ENCODE measurements at places on chromosomes 16 and 17.

DNA sequence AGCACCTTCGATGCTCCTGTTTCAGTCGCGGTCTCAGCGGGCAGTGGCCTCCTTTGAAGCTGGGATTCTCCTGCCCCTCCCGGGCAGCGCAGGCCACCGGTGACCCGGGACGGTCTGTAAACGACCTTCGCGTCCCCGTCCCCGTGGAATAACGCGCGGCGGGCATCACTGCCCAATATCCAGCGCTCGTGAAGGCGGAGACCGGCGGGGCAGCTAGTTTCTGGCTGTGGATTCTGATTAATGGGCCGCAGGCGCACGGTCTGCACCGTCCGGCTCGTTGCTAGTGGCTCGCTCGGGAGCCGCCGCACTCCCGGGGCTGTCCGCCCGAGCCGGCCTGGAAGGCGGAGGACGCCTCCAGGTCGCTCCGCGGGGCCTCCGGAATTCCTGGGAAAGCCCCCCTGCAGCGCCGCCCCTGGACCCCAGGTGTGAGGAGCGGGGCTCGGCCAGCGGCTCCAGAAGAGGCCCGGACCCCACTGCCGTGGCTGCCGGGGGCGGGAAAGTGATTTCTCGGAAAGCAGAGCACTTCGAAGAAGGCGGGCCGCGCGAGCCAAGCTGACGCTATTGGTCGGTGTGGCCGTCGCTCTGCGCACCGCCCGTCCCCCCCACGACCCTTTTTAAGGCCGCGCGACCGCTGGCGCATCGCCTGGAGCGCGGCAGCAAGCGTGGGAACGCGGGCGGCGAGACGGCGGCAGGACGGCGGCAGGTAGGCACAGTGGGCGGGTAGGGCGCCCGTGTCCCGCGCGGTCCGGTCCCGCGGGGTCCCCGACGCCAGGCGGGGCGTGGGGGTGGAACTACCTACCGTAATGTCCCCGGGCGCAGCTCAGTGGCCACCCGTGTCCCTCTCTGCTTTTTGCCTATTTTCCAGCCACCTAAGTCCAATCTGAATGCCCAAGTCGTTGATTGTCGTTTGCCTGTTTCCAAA is at the start of gene IRF8:
TSS of gene IRF8 (plus strand) at position 642 of the 922 bp plus-strand sequence. CDS start 3,854 bp downstream, outside the sequence.
- no peak for DNase-seq

GRCh38 chr17:82911822-82912221 is 72.0 kb upstream of the ZNF750 start:
- DNase-seq = no peak

DNA sequence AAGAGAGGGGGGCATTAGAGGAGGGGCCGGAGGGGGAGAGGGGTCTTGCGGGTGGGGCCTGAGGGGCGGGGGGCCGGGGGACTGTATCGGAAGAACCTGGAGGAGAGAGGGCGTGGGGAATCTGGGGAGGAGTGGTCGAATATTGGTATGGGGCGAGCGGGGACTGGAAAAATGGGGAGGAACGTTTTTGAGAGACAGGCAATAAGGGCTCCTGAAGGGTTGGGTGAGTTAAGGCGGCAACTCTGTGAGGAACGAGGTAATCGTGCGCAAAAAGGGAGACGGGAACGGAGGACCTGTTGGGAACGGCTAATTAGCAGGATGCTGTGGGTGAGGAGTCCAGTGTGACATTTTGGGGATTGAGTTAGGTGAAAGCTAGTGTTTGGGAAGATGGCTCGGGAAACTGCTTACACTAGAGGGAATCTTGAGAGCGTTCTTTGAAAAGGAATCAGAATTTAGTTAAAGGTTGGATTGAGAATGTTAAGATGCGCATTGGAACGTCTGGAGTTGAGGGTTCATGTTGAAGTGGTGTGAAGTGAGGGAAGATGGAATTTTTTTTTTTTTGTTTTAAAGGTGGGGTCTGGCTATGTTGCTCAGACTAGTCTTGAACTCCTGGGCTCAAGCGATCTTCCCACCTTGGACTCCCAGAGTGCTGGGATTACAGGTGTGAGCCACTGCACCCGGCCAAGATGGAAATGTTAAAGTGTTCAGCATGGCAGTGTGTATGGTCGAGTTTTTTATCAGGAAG is 662 bp downstream of the WIPF2 start:
- DNase-seq = no peak

DNA sequence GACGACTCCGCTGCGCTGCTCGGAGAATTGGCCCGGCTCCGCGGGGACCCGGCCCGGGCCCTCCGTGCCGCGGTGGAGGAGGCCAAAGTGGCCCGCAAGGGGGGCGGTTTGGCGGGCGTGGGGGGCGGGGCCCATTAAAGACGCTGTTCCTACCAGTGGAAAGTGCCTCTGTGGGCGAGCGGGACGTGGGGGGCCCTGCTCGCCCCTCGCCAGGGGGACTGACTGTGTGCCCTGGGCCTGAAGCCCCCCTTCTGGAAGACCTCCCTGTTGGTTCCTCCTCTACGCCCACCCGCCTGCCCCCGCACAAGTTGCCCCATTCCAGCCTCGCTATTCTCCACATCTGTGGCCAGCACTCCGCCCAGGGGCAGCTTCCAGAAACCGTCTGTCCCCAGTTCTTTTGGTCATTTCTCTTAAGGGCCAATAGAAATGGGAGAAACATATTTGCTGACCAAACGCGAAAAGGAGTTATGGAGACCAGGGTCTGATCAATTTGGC is 1.9 kb upstream of the FGF11 start:
- no peak for DNase-seq

DNA sequence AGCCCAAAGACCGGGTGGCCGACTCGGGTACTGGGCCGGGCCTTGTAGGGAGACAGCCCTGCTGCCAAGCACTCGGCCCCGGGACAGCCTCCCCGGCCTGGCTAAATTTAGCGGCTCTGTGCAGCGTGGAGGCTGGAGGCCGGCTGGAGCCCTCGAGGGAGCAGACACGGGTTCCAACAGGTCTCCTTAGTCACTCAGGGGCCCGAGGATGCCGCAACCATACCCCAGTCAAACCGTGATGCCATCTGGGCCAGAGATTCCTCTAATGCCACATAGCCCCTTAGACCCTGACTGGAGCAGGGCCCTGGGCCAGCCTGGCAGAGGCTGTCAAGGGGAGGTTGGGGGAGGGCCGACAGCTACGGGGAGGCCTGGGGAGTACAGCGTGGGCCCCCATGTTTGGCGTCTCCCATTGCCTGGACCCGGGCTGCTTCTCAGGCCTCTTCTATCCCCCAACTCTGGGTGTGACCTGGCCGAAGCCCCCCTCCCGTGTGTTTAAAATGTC is 2.9 kb upstream of the P2RX1 start:
- DNase-seq = no peak

- no peak for DNase-seq
Measured at GRCh38 chr17:70564006-70564620, 394.8 kb downstream of the KCNJ2 start.

DNA sequence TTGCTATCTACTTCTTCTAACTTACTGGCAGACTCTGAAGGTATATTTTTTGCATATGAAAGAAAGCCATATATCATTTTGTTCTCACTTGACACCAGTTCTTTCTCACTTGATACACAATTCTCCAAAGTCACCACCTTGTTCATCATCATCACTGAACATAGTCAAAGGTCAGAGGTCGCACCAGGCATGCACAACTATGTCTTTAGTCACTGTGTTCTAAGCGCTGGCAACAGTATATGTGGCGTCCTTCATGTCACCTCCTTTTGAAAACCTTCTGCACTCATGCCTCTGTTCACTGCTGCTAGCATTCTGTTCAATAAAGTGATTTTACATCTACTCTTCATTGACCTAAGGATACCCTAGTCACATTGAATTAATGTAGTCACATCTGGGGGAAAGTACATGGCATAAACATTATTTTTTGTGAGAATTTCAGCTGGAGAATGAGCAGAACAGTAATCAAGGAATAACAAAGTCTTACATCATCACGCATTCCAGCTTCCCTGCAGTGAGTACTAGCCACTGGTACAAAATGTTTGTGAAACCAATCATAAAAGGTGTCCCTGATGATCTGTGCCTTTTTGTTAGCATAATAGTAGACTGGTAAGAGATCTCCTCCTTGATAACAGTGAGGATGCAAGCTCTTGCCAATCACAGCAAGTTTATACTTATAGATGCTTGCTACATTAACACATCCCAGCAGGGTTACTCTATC is 20.5 kb upstream of the TBX4 start:
- no peak for DNase-seq

GRCh38 chr17:57391076-57391825 is 134.9 kb downstream of the MSI2 start:
- no peak for DNase-seq

DNA sequence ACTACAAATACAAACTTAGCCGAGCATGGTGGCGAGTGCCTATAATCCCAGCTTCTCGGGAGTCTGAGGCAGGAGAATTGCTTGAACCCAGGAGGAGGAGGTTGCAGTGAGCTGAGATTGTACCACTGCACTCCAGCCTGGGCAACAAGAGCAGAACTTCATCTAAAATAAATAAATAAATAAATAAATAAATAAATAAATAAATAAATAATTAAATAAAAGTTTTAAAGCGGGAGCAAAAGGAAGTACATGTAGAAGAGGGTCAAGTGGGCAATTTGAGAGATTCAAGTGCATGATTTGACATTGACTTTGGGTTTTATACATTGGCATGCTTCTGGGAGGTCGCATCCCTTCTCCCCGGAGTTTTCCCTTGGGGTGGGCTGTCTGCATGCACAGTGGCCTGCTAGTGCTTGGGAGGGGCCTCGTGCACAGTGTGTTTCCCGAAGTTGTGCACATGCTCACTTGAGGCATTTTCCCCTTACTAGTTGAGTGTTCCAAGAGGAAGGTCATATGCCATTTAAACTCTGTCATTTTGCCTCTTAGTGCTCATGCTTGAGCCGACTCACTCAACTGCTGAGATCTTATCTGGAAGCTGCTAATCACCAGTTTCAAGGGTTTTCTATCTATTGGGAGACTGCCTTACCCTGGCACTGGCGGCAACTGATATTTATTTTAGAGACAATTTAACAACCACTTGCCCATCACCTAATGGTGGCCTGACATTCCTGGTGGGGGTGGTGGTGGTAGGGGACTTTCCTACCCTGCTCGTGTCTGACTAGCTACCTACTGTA is 193.2 kb upstream of the MPHOSPH6 start:
- no peak for DNase-seq

DNA sequence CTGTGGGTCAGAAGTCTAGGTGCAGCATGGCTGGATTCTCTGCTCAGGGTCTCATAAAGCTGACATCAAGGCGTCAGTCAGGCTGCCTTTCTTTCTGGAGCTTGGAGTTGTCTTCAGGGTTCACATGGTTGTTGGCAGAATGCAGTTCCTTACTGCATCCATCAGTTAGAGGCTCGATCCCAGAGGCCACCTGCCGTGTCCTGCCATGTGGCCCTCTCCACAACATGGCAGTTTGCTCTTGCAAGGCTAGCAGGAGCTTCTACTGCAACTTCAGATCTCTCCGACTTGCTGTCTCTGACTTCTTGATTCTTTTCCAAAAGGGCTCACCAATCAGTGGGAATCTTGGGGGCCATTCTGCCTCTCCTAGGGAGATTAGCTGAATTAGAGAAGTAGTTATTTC is 11.9 kb downstream of the PITPNC1 start:
- no peak for DNase-seq

GRCh38 chr17:73341350-73342049 is 29.7 kb upstream of the CDC42EP4 start:
- DNase-seq = no peak

DNA sequence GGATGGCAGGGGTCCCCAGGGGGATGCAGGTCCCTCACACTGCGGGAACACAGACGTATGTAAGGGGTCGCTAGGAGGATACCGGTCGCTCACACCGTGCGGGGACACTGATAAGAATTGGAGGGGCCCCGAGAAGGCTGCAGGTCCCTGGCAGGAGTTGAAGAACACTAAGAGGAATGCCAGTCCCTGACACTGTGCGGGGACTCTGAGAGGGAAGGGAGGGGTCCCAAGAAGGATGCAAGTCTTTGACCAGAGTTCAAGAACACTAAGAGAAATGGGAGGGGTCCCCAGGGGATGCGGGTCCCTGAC is 510 bp downstream of the ERCC4 start:
- no peak for DNase-seq

GRCh38 chr16:53091466-53092211 is 36.8 kb downstream of the CHD9 start:
- no peak for DNase-seq

DNA sequence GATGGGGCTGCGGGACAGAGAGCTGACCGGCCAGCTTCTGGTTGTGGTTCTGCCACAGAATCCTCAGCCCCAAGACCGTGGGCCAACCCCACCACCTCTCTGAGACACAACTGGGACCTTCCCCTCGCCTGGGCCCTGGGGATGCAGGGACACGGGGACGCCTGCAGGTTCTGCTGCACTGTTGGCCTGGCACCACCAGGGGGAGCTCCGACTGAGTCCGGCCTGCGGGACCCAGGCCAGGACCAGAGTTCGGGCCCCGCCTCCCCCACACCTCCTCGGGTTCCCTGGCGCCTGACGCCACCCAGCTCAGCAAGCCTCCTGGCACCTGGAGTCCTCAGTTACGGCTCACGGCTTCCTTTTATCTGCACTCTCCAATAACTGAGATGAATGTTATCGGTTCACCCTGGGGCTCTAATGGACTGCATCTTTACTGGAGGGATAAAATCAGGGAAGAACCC is 27.3 kb downstream of the TBC1D16 start:
- DNase-seq = no peak

All from Panc1 (cell line).